ENCODE measurements at places on chromosomes 16 and 17.

DNA sequence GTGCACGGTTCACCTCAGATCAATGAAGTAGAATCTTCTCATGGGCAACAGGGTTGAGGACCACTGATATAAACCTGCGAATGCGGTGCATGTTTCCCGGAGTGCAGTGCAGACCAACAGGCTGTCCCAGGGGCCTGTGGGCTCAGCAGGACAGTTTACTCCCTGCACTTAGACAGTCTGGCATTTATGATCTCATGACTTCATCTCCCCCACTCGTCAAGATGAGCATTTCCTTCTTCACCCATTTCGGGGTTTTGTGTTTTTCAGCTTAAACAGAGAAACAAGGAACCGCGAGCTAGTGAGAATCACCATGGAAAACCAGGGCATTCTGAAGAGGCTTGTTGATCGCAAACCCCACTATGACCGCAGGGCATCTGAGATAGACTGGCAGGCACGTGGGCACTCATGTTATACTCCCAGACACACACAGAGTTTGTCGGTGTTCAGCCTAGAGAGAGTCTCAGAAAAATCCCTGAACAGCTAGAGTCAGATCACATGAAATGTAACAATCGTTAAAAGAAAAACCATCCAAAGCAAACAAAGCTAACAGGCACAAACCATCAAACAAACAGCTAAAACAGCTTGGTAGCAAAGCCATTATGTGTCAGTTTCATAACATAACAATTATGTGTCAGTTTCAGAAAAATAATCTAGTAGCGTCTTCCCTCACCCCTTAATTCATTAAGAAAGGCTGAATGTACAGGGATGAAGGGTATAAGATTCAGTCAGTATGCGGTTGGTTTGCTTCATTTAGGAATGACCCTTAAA, 2.9 kb downstream of the CFAP97D1 start:
- no peak for DNase-seq

DNA sequence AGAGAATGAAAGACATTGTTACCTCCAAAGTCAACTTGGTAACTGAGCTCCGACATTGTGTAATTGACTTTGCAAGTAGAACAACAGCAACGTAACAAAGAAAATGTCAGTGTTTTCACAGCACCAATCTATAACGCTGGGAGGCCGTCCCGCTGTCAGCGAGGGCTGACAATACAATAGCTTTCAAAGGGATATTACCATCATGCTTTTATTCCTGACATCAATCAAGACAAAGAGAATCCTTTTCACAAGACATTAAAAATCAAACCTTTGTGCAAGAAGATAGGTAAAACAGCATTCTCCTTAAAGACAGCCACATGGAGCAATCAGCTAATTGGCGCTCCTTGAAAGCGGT, 6.2 kb downstream of the ZNF423 start:
- no peak for DNase-seq

DNA sequence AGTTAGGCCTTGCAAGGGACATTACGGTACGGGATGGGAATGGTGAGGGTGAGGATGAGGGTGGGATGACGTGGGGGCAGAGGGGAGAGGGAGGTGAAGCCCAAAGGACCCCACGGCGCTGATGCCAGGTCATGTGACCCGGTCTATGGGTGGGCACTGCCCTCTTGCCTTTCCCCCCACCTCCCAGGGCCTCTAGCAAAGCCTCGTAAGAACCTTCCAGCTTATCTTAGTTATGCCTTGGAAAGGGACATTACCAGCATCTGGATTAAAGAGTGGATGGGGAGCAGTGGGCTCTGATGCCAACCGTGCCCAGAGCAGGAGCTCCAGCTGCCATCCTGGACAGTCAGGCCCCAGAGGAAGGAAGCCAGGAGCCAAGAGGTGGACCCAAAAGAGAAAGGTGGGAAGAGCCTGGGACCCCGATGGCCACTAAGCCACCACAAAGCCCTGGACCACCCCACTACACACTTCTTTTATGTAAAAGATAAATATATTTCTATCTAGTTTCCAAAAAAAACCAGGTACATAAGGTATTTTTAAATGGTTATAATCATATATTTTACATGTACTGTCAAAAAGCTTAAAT, 40.9 kb downstream of the TK2 start:
- DNase-seq, result no peak

- DNase-seq, result no peak
These were observed 42.0 kb downstream of the IL21R start for GRCh38 chr16:27444015-27444414.

DNA sequence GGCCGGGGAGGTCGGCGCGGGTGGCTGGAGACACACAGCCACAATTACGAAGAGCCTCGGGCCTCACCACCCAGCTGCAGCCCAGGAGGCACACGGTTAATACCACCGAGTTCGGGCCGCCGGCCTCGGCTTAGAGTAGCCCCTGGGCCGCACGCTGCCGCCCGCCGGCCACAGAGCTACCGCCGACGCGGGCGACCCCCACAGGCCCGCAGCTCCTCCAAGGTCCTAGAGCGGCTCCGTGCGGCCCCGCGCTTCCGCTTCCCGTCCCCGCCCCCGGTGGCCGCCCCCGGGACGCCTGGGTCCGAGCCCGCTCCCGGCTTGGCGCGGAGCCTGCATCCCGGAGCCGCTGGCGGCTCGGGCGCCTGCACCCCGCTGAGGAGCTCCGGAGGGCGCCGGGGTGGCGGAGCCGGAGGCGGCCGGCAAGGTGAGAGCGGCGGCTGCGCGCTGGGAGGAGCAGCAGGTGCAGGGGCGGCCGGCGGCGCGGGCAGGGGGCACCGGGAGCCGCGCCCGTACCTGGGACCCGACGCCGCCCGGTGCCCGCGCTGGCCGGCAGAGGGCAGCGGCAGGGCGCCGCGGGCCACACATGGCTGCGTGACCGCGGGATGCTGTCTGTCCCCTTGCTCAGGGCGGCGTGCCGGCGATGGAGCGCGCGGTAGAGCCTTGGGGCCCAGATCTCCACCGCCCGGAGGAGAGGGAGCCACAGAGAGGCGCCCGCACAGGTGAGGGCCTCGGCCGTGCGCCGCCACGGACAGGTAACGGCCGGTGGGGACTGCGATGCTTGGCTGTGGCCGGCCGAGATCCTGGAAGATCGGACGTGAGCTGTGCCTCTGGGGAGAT, at the start of gene ZNF48:
ZNF48 (plus strand) TSS at position 266 of the 837 bp plus-strand sequence; CDS start at position 641, 375 bp downstream.
- DNase-seq, result no peak

GRCh38 chr17:72294487-72294893, 173.7 kb downstream of the SOX9 start:
- DNase-seq, result no peak

DNA sequence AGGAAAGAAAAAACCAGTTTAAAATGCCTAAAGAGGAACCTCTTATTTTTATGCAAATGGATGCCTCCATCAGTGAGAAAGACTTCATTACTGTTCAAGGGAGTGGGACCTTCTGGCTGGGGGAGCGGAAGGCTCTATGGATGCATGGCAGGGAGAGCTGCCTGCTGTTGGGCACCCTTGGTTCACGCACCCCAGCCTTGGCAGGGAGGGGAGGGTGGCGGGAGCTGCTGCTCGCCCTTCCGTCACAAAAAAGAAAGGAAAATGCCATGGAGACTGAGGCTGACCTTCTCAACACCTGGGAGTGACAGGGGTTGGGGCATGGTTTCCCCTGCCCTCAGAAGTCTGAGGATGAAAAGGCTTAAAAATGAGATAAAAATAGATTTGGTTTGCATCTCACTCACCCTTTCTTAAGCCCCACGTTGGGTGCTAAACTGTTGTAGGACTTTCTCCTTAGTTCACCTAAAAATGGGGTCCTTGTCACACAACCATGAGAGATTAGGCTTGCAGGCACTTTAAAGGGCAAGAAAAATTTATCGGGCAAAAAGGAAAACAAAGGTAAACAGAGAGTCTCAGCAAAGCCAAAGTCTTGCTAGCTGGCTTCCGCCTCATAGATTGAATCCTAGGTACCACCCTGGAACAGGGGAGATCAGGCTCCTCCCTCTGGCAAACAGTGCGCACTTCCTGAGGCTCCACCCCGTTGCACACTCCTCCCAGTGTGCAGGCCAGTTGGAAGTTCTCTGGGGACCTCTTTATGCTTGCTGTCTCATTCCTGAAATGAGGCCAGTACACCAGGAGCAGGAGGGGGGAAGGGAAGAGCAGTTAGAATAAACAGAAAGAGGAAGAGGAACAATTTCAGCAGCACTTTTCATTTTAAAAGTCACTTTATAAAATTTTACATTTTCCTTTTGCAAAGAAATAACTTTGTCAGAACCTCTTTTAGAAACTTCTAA, 31.6 kb downstream of the PHKB start:
- DNase-seq, result no peak

DNA sequence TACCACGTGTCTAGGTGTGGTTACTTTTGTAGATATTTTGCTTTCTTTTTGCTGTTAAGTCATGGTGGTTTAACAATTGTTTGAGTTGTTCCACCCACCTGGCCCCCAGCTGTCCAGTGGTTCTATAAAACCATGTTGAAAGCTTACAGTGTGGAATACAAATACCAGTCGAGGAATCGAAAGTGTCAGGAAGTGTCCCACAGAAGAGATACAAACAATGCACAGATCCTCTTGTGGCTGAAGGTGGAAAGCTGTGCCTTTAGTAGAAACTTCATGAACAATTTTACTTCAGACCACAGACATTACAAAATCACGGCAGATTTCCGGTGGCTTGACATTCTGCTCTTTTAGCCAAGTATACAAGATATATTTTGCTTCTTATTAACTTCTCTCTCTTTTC, 782.4 kb upstream of the SOX9 start:
- DNase-seq, result no peak

- DNase-seq, result no peak
These were observed 6.3 kb upstream of the PRKAR1A start for GRCh38 chr17:68505951-68506350.

DNA sequence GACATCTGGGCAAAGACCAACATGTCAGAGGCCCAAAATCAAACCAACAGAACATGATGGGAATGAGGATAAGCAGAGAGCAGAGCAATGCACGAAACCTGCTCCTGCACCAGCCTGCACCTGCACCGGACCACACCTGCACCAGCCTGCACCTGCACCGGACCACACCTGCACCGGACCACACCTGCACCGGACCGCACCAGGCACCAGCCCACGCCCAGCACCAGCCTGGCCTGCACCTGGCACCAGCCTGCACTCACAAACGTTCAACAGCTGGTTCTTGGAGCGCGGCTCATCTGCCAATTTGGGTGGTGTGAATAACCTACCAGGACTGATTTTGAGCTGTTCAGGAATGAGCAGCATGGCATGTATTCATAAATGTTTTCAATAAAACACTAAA, 18.2 kb downstream of the CEP131 start:
- no peak for DNase-seq

DNA sequence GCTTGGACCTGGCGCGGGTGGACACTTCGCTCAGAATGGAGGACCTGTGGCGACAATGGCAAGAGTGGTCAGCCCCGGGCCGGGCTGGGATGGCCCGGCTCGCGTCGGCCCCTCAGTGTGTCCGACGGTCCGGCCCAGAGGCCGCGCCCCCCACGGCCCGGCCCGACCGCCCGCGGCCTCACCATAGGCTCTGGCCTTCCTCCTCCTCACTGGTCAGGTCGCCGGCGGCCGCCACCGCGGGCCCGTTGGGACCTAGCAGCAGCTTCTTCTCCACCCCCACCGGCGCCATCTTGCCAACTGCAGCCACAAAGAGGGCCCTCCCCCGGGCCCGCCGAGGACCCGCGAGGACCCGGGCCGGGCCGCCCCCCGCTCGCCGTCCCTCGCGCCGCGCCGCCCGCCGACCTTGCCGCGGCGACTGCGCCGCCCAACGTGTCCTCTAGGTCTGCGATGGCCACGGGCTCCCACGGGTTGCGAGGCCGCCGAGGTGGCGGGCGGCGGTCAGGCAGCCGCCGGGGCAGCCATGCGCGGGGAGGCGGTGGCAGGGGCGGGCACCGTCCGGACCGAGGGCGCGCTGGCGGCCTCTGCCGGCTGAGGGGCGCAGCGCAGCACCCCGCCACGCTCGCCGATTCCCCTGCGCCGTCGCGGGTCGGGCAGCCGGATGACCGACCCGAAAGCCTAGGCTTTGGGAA, at the start of gene DYNC1LI2:
DYNC1LI2 (minus strand) TSS at position 307 of the 689 bp plus-strand sequence; CDS start at position 289, 18 bp downstream.
- DNase-seq, result no peak

- DNase-seq, result no peak
These were observed 4.0 kb downstream of the KRT40 start for GRCh38 chr17:40980117-40980516.

GRCh38 chr17:27635275-27635823, 4.4 kb downstream of the LGALS9 start:
- DNase-seq, result no peak

- DNase-seq, result no peak
These were observed 808 bp upstream of the ALOX15 start for GRCh38 chr17:4642286-4642685.

- no peak for DNase-seq
These were observed 14.2 kb downstream of the ETV4 start for GRCh38 chr17:43531955-43532354.

DNA sequence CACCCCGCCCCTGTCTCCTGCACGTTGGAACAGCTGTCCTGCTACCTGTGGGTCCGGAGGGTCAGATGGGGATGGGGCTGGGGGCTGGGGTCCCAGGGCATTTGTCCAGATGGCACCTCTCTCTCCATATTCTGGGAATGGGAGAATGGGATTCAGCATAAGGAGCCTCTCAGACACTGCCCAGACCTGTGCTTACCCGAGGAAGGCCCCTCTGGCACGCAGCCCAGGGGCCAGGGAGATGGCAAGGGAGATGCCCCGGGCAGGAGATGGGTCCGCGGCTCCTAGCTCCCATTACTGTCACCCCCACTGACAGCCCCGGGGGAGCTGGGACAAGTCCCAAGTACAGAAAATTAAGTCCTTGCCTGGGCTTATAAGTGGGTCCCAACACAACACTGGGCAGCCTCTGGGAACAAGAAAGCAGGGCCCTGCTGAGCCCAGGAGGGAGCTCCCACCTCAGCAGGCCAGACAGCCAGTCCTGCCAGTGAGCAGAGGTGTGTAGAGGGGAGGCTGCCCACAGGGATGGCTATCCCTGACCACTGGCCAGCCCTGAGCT, 1.8 kb downstream of the VASN start:
- no peak for DNase-seq

- no peak for DNase-seq
These were observed 42.7 kb downstream of the NT5M start for GRCh38 chr17:17345686-17346427.

DNA sequence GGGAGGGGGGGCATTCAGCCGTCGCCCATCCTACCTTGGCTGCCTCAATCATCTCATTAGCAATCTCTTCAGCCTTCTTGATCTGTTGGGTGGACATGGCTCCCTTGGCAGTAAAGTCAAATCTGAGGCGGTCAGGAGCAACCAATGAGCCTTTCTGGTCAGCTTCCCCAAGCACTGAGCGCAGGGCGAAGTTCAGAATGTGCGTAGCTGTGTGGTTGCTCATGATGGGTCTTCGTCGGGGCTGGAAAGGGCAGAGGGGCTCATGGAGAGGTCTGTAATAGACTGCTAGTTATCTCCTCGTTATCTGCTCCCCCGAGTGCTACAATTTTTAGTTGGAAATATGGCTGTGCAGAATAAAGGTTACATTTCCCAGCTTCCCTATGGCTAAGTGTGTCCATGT, 7.2 kb upstream of the EXOSC6 start:
- no peak for DNase-seq

GRCh38 chr16:79542237-79542774, 58.2 kb downstream of the MAF start:
- no peak for DNase-seq

- no peak for DNase-seq
These were observed 294.6 kb upstream of the HSBP1 start for GRCh38 chr16:83513008-83513755.

All from left renal pelvis (tissue), 4 donors.